ENCODE measurements at places on chromosomes 7 and 10. TPM values are rescaled to one million over a fixed set of nuclear protein-coding genes. Genes with fewer than 3 reads are reported as not detected.

The TLX1 gene
- not detected for total RNA-seq

The FAM221A gene
- 5.3 TPM for total RNA-seq

The SH2D4B gene
- total RNA-seq: 0.11 TPM

The ENTPD1 gene
- not detected for total RNA-seq

The GLI3 gene
- 0.18 TPM for total RNA-seq

The AKR1C8 gene
- total RNA-seq: not detected

The TMEM176B gene
- not detected for total RNA-seq

The VSTM2A gene
- not detected for total RNA-seq

The MBL2 gene
- total RNA-seq: not detected

The ASAH2 gene
- 0.05 TPM for total RNA-seq

The TDRD1 gene
- total RNA-seq: 0.25 TPM

The SPDYE3 gene
- not detected for total RNA-seq

The SHTN1 gene
- 0.43 TPM for total RNA-seq

The CYP2C18 gene
- total RNA-seq: 0.62 TPM

The TBXAS1 gene
- total RNA-seq: 5.1 TPM

The TSPAN33 gene
- 7.5 TPM for total RNA-seq

The BAIAP2L1 gene
- total RNA-seq: 2.3 TPM

The OTUD1 gene
- 6.5 TPM for total RNA-seq

The ADCYAP1R1 gene
- not detected for total RNA-seq

The ZNF804B gene
- total RNA-seq: not detected

The SLC18A2 gene
- total RNA-seq: 0.21 TPM

The FOXI2 gene
- total RNA-seq: not detected

The MMP21 gene
- total RNA-seq: not detected

The HACD1 gene
- total RNA-seq: 2.2 TPM

The KIFBP gene
- total RNA-seq: 15.6 TPM

The LIPN gene
- not detected for total RNA-seq

The AOAH gene
- total RNA-seq: 10.0 TPM

The NPSR1 gene
- total RNA-seq: not detected

The WASL gene
- 5.5 TPM for total RNA-seq

The HSPB1 gene
- total RNA-seq: 71.1 TPM

The STEAP2 gene
- total RNA-seq: not detected

The FANK1 gene
- total RNA-seq: 0.42 TPM

The SH3PXD2A gene
- total RNA-seq: 7.7 TPM

The UNCX gene
- not detected for total RNA-seq

The ZNF853 gene
- 1.3 TPM for total RNA-seq

The ATP6V0A4 gene
- 0.32 TPM for total RNA-seq

The EEF1AKMT2 gene
- total RNA-seq: 21.4 TPM

The POU6F2 gene
- not detected for total RNA-seq

The LRGUK gene
- 0.14 TPM for total RNA-seq

The CHCHD2 gene
- total RNA-seq: 693 TPM

The DNAJC12 gene
- total RNA-seq: 7.0 TPM

The AQP1 gene
- total RNA-seq: 0.25 TPM

The GALNT17 gene
- total RNA-seq: not detected

All from activated CD4-positive, alpha-beta T cell treated with anti-CD3 and anti-CD28 coated beads for 36 hours (primary cell).